Epithelial cell of proximal tubule (primary cell): ENCODE measurements at places on chromosomes 6 and 20. TPM values are rescaled to one million over a fixed set of nuclear protein-coding genes. Genes with fewer than 3 reads are reported as not detected.

The ZNF334 gene
- total RNA-seq, result 1.9 and 2.2 TPM in 2 replicates

The FAM162B gene
- total RNA-seq, result 0.23 and 0.80 TPM in 2 replicates

The CDK19 gene
- total RNA-seq, result 4.6 and 6.3 TPM in 2 replicates

The MYMX gene
- not detected in 2 replicates for total RNA-seq

The OR2B6 gene
- total RNA-seq, result not detected in 2 replicates

The NQO2 gene
- 12.7 and 20.7 TPM in 2 replicates for total RNA-seq

The ME1 gene
- total RNA-seq, result 13.3 and 20.0 TPM in 2 replicates

The IYD gene
- total RNA-seq, result not detected in 2 replicates

The HCK gene
- not detected in 2 replicates for total RNA-seq

The PTGIS gene
- not detected in 2 replicates for total RNA-seq

The ZC2HC1B gene
- not detected in 2 replicates for total RNA-seq

The C20orf141 gene
- total RNA-seq, result 1.1 TPM in 1 of 2 replicates, not detected in the other

The MAVS gene
- total RNA-seq, result 20.8 and 22.2 TPM in 2 replicates

The HLA-DPB1 gene
- 49.4 and 52.3 TPM in 2 replicates for total RNA-seq

The RNF144B gene
- 6.3 and 10.5 TPM in 2 replicates for total RNA-seq

The RBBP9 gene
- total RNA-seq, result 9.3 and 21.1 TPM in 2 replicates

The ULBP2 gene
- 5.3 and 16.0 TPM in 2 replicates for total RNA-seq

The HCRTR2 gene
- total RNA-seq, result not detected in 2 replicates

The LCA5 gene
- total RNA-seq, result 1.5 and 1.7 TPM in 2 replicates
